Prostate gland (tissue), 2 donors: ENCODE measurements at places on chromosomes 2 and 18. TPM values are rescaled to one million over a fixed set of nuclear protein-coding genes. Genes with fewer than 3 reads are reported as not detected.
A peak's percentile ranks its signal among the peaks of the same experiment; 100 is the strongest.

DNA sequence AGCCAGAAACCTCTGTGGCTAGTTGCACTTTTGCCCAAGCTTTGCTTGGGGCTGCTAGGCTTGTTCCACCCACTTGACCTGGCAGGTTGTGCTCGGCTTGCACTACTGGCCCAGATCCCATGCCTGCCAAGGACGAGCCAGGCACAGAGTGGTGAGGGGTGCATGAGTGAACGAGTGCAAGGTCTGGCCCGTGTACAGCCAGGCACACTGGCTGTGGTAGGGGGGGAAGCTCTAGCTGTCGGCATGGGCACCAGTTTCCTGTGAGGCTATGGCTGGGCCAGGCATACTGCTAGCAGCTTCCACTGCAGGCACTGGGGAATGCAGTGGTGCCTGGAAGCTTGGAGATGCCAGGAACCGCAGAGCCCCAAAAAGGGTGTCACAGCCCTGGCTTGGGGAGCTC is 210.4 kb downstream of the AKAIN1 start:
- no peaks in the 10 kb centered on the region for H3K36me3 ChIP-seq
- no peak overlapping the region for H3K27ac ChIP-seq
- no peaks in the 10 kb centered on the region for H3K4me1 ChIP-seq
- DNase-seq, result no peak
- H3K4me3 ChIP-seq, result no peak overlapping the region
- no peaks in the 10 kb centered on the region for H3K27me3 ChIP-seq

DNA sequence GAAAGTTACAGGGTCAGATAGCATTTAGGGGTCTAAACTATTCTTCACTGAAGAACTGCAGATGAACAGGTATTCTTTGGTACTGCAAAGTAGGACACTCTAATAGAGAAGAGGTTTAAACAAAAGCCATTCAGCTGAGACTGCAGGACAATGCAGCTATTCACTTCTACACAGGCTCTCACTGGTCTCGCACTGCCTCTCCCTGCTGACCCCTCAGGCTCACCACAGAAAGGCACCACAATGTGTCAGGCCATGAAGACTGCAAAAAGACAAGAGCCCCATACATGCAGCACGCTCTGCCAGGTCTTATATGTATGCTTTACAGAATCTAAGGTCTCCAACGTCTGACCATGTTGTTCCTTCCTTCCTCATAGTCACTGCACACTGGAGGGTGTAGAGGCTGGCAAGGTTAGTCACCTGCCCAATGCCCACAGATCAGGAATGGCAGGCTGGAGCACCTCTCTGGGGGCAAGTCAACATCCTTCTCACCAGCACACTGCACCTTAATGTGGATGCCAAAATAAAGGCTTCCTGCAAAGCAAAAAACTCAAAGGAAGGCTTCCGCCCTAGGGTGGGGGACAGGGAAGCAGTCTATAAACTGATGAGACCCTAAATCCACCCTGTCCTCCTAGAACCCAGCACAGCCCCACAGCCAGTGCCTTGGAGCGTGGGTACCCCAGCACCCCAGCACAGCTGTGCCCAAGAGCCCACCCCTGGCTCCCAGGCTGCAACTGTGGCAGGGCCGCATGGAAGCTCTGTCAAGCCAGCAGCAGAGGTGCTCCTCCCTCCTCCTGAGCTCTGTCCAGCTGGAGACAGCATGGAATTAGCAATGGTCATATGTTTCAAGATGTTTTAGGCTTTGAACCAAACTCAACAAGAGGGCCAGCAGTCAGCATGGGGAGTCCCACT is 10.7 kb upstream of the RNU4ATAC start:
- no peak overlapping the region for H3K27ac ChIP-seq
- H3K36me3 ChIP-seq, result no peaks in the 10 kb centered on the region
- no peak overlapping the region for H3K4me3 ChIP-seq
- DNase-seq, result no peak
- no peaks in the 10 kb centered on the region for H3K27me3 ChIP-seq

DNA sequence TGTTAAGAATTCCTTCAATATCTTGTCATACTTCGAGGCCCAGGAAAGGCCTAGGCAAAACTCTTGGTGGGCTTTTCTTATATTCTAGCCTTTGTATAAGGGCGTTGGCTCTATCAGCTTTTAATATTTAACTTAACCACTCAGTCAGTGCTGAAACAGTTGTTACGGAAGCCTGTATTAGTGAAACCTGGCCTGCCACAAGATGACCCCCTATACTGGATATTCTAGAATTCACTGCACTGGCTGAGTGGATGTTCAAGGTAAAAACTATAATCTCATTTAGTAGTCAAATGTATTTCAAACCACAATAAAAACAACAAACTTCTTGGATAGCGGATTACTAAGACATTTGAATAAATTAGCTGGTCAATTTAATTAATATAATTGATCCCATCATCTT is 91.7 kb upstream of the HNMT start:
- no peak for DNase-seq
- H3K36me3 ChIP-seq, result no peaks in the 10 kb centered on the region
- no peak overlapping the region for H3K4me3 ChIP-seq
- no peaks in the 10 kb centered on the region for H3K27me3 ChIP-seq
- H3K27ac ChIP-seq, result no peak overlapping the region

DNA sequence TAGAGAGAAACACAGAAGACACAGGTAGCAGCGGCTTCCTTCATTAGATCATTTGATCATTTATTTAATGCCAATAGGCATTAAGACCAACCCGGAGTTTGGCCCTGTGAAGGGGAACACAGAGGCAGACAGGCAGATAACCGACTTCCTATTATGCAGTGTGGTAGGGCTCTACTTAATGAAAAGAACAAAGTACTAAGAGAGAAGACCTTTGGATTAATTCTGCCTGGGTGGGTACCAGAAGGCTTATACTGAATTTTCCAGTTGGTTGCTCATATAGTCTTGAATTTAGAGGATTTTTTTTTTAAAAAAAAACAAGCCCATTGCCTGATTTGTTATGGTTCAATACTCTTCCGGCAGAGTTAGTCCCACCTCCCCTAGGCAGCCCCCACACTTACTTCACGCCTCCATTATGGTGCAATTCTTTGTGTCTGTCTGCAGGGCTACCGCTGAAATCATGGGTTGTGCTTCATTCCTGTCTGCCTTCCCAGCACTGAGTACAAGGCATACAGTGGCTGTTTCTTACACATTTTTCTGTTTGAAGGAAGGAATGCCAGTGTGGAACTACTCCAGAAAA is 244.3 kb upstream of the APCDD1 start:
- no peak for DNase-seq
- no peaks in the 10 kb centered on the region for H3K4me1 ChIP-seq
- no peaks in the 10 kb centered on the region for H3K27me3 ChIP-seq
- no peak overlapping the region for H3K4me3 ChIP-seq
- no peak overlapping the region for H3K27ac ChIP-seq
- no peaks in the 10 kb centered on the region for H3K36me3 ChIP-seq

DNA sequence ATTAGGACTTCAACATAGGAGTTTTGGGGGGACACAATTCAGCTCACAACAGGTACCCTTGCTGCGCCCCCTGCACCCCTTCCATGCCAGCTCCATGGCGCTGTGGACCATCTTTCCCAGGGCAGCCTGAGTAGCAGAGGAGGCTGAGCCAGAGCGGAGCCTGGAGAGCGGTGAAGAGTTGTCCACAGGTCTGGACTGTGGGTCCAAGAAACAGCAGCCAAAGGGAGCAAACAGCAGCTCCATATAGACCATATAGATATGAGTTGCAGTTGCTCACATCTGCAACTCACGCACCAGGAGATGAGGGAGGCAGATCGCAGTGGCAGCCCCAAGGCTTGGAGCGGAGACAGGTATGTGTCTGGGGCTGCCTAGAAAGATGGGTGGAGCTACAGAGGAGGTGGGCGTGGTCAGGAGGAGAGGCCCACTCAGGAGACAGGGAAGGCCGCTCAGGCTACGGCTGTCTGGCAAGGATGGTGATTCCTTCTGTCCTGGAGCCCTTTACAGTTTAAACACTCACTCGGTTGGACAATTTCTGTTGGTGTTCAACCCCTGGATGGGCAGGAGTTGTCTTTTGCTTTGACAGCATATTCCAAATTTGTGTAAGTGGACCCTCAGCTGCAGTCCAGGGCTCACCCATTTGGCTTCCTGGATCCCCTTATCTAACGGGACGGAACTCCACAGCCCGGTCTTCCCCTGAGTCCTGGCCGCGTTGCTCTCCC is 155.1 kb downstream of the LPIN1 start:
- H3K36me3 ChIP-seq, result no peaks in the 10 kb centered on the region
- no peaks in the 10 kb centered on the region for H3K4me1 ChIP-seq
- no peak for DNase-seq
- no peaks in the 10 kb centered on the region for H3K27me3 ChIP-seq
- H3K27ac ChIP-seq, result no peak overlapping the region

- no peak overlapping the region for H3K27ac ChIP-seq
- no peak for DNase-seq
- H3K36me3 ChIP-seq, result no peaks in the 10 kb centered on the region
- no peak overlapping the region for H3K4me3 ChIP-seq
- no peaks in the 10 kb centered on the region for H3K27me3 ChIP-seq
- H3K4me1 ChIP-seq, result no peaks in the 10 kb centered on the region
Measured at GRCh38 chr2:5991305-5991968, 299.3 kb downstream of the SOX11 start.

- H3K36me3 ChIP-seq, result no peaks in the 10 kb centered on the region
- DNase-seq, result no peak
- no peaks in the 10 kb centered on the region for H3K4me1 ChIP-seq
- H3K27me3 ChIP-seq, result no peaks in the 10 kb centered on the region
- no peak overlapping the region for H3K27ac ChIP-seq
Measured at GRCh38 chr2:75527676-75528075, 33.1 kb downstream of the EVA1A start.

DNA sequence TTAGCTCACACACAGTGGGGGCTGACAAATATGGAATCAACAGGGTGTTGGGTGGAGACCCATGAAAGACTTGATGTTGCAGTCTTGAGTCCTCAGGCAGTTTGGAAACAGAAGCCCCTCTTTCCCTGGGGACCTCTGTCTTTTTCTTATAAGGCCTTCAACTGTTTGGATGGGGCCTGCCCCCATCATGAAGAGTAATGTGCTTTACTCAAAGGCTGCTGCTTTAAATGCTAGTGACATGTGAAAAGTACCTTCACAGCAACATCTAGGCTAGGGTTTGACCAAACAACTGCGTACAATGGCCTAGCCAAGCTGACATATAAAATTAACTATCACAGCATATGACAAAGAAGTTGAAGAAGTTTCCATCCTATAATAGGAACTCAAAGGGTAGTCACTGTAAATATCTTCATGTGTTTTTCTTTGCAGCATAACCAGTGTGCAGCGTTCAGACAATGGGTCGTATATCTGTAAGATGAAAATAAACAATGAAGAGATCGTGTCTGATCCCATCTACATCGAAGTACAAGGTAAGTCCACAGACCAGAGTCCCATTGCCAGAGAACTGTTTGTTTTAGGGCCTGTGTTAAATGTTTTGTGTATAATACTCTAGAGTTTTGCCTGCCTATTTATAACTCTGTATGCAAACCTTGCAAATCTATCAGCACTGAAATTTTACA is 46.3 kb downstream of the MERTK start:
- H3K4me1 ChIP-seq, result peaks cover 16% of the 10 kb centered on the region
- no peaks in the 10 kb centered on the region for H3K36me3 ChIP-seq
- H3K27me3 ChIP-seq, result no peaks in the 10 kb centered on the region

DNA sequence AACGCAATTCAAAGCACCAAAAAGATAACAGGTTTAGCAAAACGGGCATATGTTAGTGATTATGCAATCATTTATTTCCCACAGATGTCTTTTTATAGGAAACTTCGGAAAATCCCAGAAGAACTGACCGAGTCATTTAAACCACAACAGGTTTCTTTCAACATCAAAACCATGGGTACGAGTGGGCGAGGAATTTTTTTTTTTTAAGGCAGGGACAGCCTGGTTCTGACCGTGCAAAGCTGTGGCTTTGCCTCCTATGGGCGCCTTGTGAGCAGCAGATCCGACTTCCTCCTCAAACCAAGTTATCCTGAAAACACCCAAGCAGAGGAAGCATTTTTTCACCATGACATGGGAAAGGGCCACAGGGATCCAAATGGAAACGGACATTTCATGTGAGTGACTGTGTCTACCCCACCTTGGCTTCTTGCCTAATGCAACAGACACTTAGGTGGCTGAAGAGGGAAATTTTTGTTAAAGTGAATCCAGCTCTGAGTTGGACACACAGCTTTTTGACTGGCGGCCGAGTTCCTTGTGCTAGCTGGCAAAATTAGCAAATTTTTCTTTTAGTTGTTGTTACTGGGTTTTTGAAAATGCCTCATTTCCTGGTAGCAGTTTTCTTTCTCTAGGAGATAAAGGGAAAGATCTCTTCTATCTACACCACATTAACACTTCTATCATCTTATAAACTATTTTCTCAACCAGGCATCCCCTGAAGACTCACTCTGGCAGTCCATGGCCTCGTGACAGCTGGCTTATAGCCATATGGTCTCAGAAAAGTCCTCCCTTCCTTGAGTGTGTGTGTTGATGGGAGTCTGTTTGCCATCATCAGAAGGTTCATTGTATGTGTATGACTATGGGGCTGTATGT is 487.4 kb upstream of the ZEB2 start:
- no peaks in the 10 kb centered on the region for H3K36me3 ChIP-seq
- H3K4me3 ChIP-seq, result no peak overlapping the region
- H3K4me1 ChIP-seq, result no peaks in the 10 kb centered on the region
- no peaks in the 10 kb centered on the region for H3K27me3 ChIP-seq

DNA sequence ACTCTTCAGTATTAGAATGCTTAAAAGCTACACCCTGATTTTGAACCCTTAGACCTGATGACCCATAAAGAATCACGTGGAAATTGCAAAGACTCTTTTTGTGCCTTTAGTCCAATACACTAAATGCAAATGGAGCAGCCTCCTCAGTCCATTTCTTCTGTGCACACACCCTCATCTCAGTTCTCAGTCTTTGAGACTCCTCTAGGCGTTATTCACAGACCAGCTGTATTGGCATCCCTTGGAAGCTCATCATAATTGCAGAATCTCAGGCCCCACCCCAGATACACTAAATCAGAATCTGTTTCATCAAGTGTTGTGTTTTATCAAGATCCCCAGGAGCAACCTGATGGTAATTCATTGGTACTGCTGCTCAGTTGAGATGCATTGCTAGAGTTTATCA is 335.0 kb upstream of the ATP5MC3 start:
- H3K36me3 ChIP-seq, result no peaks in the 10 kb centered on the region
- no peaks in the 10 kb centered on the region for H3K27me3 ChIP-seq
- no peak for DNase-seq
- H3K27ac ChIP-seq, result no peak overlapping the region
- no peaks in the 10 kb centered on the region for H3K4me1 ChIP-seq
- H3K4me3 ChIP-seq, result no peak overlapping the region

- DNase-seq, result peak; percentile 49
- peaks cover 10% of the 10 kb centered on the region for H3K4me1 ChIP-seq
- no peaks in the 10 kb centered on the region for H3K27me3 ChIP-seq
- no peak overlapping the region for H3K27ac ChIP-seq
Measured at GRCh38 chr2:111896576-111896975, 1.8 kb upstream of the MERTK start.

DNA sequence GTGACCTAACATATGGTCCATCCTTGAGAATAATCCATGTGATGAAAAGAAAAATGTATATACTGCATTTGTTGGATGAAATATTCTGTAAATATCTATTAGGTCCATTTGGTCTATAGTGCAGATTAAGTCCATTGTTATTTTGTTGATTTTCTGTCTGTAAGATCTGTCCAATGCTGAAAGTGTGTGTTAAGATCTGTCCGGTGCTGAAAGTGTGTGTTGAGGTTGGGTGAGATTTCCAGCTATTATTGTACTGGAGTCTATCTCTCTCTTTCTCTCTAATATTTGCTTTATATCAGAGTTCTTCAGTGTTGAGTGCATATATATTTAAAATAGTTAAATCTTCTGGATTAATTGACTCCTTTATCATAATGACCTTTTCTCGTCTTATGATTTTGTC is 828.8 kb upstream of the CRIM1 start:
- no peaks in the 10 kb centered on the region for H3K36me3 ChIP-seq
- no peak for DNase-seq
- no peak overlapping the region for H3K4me3 ChIP-seq
- H3K27ac ChIP-seq, result no peak overlapping the region

Gene FBLN7
- total RNA-seq, result 4.0 TPM

Gene IL37
- 1.4 TPM for total RNA-seq

Gene GKN1
- total RNA-seq, result not detected

Gene TEKT4
- total RNA-seq, result 1.6 TPM
